Ovary (tissue), 10 donors: ENCODE measurements at places on chromosomes 7 and 10.

- DNase-seq = no peak
Observed at GRCh38 chr10:34960983-34961382, 129.2 kb downstream of the CUL2 start.

DNA sequence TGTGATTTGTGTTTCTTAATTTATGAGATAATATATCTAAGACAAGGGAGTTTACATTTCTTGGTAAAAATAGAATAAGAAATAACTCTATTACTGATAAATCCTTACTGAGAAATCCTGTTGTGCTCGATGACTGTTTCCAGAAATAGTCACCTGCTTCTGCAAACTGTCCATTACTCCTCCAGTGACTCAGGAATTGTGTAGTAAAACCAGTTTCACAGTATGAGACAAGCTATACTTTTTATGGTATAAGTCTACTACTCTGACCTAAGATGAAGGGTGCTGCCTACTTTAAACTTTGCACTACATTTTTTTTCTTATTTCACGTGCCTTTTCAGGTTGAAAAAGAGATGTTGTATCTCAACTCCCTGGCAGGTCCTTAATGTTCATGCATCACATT, 6.8 kb upstream of the ANKRD22 start:
- DNase-seq = no peak

DNA sequence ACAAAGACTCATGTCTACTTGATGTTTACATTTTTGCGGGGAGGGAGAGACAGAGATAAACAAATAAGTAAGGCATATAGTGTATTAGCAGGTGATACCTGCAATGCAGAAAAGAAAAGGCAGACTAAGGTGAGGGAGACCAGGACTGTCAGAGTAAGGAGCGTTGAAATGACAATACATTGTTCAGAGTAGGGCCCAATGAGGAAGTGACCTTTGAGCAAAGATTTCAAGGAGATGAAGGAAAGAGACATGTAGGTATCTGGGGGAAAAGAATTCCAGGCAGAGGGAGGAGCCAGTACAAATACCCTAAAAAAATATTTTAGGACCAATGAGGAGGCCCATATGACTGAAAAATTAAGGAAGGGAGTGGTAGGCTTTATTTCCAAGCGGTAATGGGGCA, 162.7 kb upstream of the PRSS1 start:
- no peak for DNase-seq

DNA sequence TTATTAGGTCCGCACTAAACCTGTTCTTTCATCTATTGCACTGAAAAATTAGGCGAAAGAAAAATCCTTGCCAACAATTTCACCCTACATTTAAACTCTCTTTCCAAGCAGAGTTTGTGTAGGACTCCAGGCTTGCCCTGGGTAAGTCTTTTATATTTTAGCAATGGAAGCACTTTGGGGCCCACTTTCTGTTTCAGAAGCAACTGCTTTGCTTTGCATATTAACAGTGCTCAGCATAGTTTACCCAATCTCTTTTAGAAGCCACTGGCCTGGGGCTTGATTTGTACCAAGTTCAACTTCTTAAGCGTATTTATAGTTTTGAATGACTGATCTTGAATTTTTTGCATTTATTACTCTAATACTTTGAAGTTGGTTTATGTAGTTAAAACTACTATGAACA, 78.8 kb upstream of the MDFIC start:
- no peak for DNase-seq

DNA sequence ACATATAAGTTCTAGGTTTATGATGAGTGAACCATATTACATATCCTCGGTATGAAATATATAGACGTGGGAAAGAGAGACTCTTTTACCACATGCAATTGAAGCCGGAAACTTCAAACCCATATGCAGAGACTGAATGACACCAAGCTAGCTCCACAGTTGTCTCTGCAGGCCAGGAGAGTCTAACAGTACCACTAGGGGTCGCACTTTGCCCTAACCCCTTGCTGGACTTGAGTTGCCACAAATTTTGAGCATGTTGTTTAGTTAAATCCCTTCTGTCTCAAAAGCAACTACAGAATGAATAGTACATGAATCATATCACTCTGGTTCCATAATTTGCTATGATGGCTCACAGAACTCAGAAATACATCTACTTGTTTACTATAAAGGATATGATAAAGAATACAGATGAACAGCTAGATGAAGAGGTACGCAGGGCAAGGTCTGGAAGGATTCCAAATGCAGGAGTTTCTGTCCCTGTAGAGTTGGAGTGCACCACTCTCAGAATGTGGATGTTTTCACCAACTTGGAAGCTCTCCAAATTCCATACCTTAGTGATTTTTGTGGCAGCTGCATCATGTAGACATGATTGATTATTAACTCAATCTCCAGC, 112.4 kb upstream of the YAE1 start:
- no peak for DNase-seq

DNA sequence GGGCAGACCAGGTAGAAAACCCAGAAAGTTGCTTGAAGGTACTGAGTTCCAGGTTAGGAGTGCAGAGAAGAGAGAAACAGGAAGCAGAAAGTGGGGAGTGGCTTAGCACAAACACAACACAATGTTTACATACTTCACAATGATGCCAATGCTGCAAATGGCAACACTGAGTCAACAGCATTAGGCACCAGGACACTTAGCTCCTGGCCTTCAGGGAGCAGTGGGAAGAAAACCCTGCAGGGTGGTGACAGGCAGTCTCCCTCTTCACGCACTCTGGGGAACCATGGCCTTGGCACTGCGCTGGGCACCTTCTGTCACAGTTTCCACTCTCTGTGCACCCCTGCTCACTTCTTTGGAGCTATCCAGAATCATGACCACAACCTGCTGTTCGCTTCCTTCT, 7.3 kb downstream of the ICA1 start:
- no peak for DNase-seq

- DNase-seq = no peak
Observed at GRCh38 chr7:89027781-89028180, 232.2 kb upstream of the TEX47 start.

GRCh38 chr10:103350517-103351260, at the start of gene PCGF6:
Gene PCGF6 (minus strand): TSS chr10:103351140. CDS start chr10:103351066, 74 bp downstream.
- peak; percentile 87 for DNase-seq

DNA sequence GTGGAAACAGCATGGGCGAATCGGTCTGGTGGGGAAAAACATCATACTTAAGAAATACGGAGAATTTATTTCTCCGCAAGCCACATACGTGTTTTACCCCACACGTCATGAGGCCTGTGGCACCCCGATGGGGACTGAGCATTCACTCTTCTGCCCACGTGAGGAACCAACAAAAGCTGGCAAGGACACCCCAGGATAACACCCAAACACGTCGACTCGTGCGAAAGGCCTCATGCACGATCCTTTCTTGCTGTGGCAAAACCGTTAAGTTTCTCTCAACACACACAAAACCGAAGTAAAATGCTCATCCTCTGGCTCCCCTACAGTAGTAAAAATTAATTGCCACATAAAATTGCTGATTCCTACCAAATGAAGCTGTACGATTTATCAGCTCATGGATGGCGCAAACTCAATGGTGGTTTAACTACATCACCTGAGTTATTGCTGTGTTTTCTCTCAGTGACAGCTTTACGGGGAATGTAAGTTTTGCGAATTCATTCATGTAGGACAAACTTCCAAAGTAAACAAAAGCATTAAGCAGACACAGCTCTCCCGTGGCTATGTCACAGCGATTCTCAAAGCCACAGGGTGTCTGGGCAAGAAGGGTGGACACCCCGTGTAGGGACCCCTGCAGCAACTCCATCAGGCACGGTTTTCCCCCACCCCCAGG, 97.0 kb downstream of the CTBP2 start:
- DNase-seq = no peak

DNA sequence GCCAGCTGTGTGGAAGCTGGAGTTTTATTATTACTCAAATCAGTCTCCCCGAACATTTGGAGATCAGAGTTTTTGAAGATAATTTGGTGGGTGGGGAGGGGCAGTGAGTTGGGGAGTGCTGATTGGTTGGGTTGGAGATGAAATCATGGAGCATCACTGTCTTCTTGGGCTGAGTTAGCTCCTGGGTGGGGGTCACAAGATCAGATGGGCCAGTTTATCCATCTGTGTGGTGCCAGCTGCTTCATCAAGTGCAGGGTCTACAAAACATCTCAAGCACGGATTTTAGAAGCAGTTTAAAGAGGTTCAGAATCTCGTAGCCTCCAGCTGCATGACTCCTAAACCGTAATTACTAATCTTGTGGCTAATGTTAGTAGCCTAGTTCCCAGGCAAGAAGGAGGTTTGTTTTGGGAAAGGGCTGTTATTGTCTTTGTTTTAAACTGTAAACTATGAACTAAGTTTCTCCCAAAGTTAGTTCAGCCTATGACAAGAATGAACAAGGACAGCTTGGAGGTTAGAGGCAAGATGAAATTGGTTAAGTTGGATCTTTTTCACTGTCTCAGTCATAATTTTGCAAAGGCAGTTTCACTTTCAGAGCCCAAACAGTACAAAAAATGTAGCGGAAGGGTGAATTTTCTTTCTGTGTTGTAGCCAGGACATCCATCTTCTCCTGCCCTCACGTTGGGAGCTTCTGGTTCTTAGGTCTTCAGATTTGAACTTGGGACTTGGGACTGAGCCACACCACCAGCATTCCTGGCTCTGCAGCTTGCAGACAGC, 43.1 kb downstream of the KLF6 start:
- no peak for DNase-seq

- no peak for DNase-seq
Observed at GRCh38 chr7:42770114-42770513, 141.8 kb downstream of the C7orf25 start.

DNA sequence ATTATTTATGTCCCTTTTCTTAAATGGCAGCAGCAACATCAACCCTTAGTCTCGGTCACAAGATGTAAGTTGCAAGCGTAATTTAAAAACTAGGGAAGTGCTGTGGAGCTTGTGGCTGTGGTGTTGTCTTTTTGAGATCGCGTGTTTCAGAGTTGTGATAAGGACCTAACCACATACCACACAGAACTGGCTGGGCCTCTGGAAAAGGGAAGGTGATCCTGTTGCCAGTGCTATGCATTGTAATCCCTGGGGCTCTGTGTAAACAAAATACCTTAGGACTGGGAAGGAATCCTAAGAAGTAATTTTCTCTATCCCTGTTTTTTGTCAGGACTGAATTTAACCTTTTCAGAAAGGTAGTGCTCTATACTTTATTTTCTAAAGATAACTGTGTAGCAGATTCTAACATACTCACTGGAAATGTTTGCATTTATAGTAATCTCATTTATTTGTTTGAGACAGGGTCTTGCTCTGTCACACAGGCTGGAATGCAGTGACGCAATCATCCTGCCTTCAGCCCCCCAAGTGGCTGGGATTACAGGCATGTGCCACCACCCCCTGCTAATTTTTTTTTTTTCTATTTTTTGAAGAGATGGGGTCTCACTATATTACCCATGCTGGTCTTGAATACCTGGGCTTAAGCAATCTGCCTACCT, 60.4 kb downstream of the INPP5F start:
- DNase-seq = no peak

- DNase-seq = no peak
Observed at GRCh38 chr10:34599026-34599795, 215.9 kb downstream of the PARD3 start.

DNA sequence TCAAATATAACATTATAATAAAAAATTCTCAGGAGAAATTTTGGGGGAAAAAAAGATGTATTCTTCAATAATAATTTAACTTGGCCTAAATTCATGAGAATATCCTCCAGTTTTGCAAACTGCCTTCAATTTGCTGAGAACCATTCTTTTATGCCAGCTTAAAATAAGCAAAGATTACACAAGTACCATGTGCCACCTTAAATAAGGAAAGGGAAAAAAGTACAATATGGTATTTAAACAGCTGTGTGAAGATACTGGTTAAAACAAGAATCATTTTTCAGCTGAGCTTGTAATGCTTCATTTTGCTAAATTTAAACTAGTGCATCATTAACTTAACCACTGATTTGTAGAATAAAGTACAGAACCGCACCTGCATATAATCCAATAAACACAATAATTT, 217.8 kb downstream of the LRRN3 start:
- no peak for DNase-seq

DNA sequence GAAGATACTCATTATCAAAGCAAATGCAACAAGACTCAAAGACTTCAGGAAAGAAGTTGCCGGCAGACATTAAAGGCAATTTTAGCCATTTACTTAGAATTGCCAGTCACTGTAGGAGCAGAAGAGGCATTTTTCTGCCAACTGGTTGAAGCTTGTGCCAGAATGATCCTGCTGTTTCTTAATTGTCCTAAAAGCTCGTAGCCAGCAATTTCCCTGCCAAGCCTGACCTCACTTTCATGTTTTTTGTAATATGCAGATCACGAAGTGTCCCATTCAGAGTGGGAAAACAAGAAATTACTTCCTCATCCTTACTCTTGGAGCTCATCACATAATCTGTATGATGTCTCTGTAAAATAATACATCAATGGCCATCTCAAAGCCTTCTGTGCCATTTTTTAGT, 130.9 kb upstream of the ANKRD1 start:
- DNase-seq = peak; percentile 71

DNA sequence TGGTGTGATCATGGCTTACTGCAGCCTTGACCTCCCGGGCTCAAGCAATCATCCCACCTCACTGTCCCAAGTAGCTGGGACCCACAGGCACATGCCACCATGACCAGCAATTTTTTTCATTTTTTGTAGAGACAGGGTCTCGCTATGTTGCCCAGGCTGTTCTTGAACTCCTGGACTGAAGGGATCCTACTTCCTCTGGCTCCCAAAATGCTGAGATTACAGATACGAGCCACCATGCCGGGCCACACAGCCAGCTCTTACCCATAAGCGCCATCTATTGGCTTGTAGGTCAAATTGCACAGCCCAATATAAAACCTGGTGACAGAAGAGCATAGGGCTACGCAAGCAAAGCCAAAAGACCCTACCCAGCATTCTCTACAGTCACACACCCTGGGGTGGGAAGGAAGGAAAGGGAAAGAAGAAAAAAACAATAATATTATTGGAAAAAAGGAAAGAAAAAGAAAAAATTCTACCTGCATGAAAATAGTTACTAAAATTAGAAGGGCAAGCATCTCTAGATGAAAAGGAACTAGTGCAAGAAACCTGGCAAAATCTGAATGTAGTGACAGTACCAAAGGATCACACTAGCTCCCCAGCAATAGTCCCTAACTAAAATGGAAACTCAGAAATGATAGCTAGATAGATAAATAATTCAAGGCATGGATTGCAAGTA, 29.4 kb upstream of the AMPH start:
- DNase-seq = no peak

GRCh38 chr10:125990974-125991373, 94.6 kb downstream of the FANK1 start:
- DNase-seq = no peak

DNA sequence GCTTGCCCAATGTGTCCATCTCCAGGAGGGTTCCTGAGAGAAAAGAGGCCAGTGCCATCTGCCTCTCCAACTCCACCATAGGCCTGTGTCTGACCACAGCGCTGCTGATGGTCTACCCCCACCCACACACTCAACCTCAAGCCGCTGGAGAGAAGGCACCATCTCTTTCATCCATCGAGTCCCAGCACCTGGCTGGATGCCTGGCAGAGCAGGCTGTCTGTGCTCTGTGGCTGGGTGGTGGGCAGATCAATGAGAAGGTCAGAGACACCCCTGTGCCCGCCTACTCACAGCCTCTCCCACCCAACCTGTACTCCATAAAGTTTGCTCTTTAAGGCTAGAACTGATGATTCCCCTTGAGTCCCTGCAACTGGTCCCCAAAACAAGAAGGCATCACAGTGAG, 58.0 kb downstream of the CLRN3 start:
- no peak for DNase-seq
